ENCODE measurements at places on chromosomes 1 and 21. TPM values are rescaled to one million over a fixed set of nuclear protein-coding genes. Genes with fewer than 3 reads are reported as not detected.
A peak's percentile ranks its signal among the peaks of the same experiment; 100 is the strongest.

DNA sequence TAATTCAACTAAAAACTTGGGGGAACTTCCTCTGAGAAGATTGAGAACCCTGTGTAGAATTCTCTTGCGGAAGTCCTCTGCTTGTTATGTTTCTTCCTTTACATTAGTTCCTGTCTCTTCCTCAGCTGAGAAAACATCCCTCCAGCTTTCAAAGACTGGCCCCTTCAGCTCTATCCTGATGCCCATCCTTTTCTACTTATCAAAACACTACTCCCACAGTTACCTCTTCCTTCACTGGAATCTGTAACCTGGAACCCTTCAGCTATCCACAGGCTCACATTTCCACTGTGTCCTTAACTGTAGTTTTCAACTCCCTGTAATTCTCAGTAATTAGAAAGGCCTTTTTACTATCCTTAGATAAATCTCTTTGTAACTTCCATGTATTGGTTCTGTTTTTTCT lies 6.0 kb upstream of the DEDD start:
- peaks cover 16% of the 10 kb centered on the region for H3K4me1 ChIP-seq
- no peaks in the 10 kb centered on the region for H3K27me3 ChIP-seq
- DNase-seq: no peak
- H3K4me3 ChIP-seq: no peak overlapping the region
- peak overlapping the region; percentile 57 for H3K27ac ChIP-seq

Gene AVPR1B
- total RNA-seq: not detected

- no peak overlapping the region for H3K4me3 ChIP-seq
- no peaks in the 10 kb centered on the region for H3K27me3 ChIP-seq
- no peaks in the 10 kb centered on the region for H3K36me3 ChIP-seq
- H3K4me1 ChIP-seq: peaks cover 31% of the 10 kb centered on the region
These were observed 2.6 kb upstream of the ABCB10 start for GRCh38 chr1:229561141-229561540.

- no peaks in the 10 kb centered on the region for H3K27me3 ChIP-seq
- no peaks in the 10 kb centered on the region for H3K36me3 ChIP-seq
- no peak for DNase-seq
- no peaks in the 10 kb centered on the region for H3K4me1 ChIP-seq
These were observed 18.8 kb downstream of the TMPRSS15 start for GRCh38 chr21:18384771-18385170.

Gene XPR1
- 24.4 TPM for total RNA-seq

DNA sequence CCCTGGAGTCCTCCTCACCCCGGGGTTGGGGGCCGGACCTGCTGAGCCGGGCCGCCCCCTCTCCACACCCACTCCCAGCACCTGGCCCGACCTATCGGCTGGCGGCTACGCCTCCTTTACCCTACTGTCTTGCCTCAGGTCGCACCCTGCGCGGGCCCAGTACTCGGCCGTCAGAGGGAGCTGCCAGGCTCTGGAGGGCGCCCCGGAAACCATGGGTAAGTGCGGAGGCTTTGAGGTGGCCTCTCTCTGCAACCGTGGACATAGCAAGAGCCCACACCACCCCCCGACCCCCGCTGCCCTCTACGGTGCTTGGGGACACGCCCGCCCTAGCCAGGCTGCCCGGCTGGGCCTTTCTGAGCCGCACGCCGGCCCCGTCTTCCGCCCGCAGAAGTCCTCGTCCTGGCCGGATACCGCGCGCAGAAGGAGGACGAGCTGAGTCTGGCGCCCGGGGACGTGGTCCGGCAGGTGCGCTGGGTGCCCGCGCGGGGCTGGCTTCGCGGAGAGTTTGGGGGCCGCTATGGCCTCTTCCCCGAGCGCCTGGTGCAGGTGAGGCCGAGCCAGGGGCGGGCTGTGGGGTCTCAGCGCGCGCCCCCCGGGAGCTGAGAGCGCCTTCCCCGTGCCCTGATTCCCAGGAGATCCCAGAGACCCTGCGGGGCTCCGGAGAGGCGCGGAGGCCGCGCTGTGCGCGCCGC lies at the start of gene SH3D21:
Gene SH3D21, plus strand, starts transcription at position 159 of the 692 bp plus-strand sequence. Its CDS starts 53 bp downstream, at position 212.
- peaks cover 21% of the 10 kb centered on the region for H3K4me1 ChIP-seq
- H3K36me3 ChIP-seq: peaks cover 32% of the 10 kb centered on the region
- H3K4me3 ChIP-seq: peak within 1 kb of the TSS; percentile 77
- H3K27ac ChIP-seq: peak within 1 kb of the TSS; percentile 79
- DNase-seq: peak; percentile 87

Gene SLC6A9
- total RNA-seq: 21.8 TPM
